Astrocyte of the hippocampus (primary cell): ENCODE measurements at places on chromosomes 3 and 15.

DNA sequence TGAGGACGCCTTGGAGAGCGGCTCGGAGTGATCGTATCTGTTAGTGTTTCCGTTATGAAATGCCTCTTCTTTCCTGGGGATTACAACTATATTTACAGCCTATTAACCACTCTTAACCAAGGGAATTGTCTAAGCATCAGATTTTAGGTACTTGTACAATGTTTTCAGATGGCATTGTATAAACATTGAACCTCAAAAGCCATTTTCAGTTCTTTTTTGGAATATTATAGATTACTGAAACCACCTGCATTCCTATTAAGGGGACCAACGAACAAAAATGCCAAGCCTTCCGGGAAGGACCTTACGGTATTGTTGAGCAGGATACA is 1.1 kb downstream of the NEO1 start:
- no peak for DNase-seq

DNA sequence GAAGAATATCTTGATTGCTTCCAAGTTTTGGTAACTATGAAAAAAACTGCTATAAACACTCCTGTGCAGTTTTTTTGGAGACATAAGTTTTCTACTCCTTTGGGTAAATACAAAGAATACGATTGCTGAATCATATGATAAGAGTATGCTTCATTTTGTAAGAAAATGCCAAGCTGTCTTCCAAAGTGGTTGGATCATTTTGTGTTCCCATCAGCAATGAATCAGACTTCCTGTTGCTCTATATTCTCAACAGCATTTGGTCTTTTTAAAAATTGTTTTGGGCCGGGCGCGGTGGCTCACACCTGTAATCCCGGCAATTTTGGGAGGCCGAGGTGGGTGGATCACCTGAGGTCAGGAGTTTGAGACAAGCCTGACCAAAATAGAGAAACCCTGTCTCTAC is 14.5 kb downstream of the BTD start:
- no peak for DNase-seq

- DNase-seq: no peak
These were observed 47.8 kb upstream of the IQSEC1 start for GRCh38 chr3:13120928-13121552.

GRCh38 chr3:34319881-34320280 is 521.5 kb downstream of the PDCD6IP start:
- DNase-seq: no peak

GRCh38 chr3:106458952-106459351 is 590.1 kb upstream of the CBLB start:
- no peak for DNase-seq

DNA sequence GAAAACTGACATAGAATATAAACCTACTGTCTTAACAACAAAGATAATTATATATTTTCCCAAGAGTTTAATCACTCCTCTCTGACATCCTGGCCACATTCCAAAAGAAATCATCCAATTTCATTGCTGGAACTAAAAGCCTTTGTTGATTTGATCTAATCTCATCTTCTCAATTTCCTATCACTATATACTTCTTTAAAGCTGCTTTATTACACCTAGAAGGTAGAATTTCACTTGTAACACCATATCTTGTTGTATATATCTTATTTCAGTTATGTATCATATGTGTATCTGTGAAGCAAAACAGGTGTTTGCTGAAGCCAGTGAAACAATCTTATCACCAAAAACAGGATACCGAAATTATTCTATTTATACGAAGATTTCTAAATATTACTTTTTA is 740.2 kb downstream of the ROBO1 start:
- DNase-seq: no peak

GRCh38 chr3:141229132-141229531 is 2.5 kb upstream of the PXYLP1 start:
- DNase-seq: no peak

DNA sequence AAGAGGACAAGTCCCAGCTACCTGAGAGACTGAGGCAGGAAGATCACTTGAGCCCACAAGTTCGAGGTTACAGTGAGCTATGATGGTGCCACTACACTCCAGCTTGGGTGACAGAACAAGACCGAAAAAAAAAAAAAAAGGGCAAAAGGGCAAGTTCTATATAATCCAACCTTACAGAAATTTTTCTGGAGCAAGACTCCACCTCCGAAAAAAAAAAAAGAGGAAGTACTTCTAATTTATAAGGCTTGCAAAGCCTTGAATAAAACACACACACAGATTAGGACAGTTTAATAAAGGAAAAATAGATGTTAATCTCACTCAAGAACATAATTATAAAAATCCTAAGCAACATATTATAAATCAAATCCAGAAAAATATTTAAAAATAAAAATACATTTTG is 14.4 kb upstream of the XYLB start:
- no peak for DNase-seq

- DNase-seq: no peak
These were observed 39.5 kb upstream of the IQSEC1 start for GRCh38 chr3:13112521-13113345.
